ENCODE measurements at places on chromosomes 4 and X. TPM values are rescaled to one million over a fixed set of nuclear protein-coding genes. Genes with fewer than 3 reads are reported as not detected.
A peak's percentile ranks its signal among the peaks of the same experiment; 100 is the strongest.

Gene ABCG2
- total RNA-seq, result 35.9 TPM

Gene PITX2
- not detected for total RNA-seq

Gene GALNTL6
- total RNA-seq, result not detected

GRCh38 chrX:150355913-150356312 lies 7.2 kb upstream of the MAMLD1 start:
- no peak for DNase-seq

DNA sequence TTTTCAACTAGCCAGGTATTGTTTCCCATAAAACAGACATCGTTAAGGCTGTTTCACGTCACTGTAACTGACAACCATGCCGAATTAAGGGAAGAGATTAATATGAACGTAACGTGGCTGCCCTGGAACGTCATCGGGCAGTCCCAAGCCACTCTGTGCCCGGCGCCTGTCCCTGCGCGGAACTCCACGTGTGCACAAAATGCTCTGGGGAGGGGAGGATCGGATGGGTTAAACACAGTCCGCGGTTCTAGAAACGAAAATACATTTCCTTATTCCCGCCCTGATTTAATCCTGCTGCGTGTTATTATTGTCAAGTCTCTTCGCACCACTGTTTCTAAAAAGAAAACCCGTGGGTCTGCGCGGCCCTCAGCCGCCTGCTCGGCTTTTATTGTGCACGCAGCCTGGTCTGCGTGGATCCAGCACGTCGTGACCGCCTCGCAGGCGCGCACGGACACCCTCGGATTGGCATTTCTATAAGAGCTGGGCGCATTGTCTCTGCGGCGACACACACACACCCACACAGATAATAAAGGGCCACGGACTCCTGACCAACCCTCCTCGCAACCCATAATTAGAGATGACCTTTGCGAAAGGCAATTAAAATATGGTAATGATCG lies 69.6 kb upstream of the BCOR start:
- no peak for DNase-seq

DNA sequence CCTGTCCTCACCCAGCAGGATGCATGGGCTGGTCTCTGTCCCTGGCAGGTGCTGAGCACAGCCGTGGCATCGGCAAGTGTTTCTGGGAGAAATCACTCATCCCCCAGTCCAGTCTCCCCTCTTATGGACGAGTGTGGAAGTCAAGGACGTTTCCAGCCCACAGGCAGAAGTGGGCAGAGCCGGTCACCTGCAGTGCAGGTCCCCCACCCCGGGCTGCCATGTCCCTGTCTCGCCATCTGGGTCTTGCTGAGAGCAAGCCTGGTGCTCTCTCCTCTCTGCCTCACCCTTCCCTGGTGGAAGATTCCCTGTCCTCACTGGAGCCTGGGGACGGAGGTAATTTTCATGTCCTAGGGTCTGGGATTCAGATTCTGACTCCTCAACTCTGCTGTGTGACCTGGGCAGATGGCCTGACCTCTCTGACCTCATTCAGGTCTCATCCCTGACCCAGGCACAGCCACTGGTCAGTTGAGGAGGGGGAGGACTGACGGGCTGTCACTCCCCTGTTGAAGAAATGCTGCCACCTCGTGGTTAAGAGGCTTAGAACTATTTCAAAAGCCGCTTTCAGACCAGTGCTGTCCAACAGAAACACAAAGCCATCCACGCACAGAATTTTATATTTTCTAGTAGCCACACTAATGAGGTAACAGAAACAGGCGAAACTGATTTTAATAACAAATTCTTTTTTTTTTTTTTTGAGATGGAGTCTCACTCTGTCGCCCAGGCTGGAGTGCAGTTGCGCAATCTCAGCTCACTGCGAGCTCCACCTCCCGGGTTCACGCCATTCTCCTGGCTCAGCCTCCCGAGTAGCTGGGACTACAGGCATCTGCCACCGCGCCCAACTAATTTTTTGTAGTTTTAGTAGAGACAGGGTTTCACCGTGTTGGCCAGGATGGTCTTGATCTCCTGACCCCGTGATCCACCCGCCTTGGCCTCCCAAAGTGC lies 1.8 kb downstream of the CPZ start:
- peak; percentile 75 for DNase-seq

- no peak for DNase-seq
These were observed 103.7 kb upstream of the TENM3 start for GRCh38 chr4:182139491-182139890.

DNA sequence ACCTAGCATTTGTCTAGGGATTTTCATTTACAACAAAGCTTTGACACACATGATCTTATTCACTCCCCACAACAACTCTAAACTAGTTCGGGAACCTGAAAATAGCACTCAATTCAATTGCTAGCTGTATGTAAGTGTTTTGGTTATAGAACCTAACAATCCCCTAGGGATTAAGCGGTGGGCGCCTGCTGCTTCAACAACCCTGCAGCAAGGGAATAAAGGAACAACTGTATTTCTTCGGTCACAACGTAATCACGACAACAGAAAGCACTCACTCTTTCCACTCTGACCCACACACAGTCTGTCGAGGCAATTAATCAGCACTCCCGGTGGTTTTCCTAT lies 674 bp upstream of the DIAPH2 start:
- no peak for DNase-seq

DNA sequence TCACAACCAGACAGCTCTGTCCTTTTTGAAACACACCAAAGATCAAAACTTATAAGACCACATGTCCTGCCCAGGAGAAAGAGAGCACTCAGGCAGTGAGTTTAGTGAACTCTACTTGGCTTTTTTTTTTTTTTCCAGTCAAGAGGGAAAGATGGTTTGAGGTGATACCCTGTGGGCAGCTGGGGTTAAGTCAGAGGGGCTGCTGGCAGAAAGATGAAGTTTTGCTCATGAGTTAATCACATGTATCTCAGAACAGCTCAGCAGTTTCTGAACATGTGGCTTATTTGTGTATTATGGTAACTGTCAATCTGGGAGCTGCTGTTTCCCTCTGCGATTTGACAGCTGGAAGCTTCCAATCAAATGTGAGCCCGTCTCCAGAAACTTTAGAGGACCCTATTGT lies 56.4 kb upstream of the MAP3K15 start:
- no peak for DNase-seq

DNA sequence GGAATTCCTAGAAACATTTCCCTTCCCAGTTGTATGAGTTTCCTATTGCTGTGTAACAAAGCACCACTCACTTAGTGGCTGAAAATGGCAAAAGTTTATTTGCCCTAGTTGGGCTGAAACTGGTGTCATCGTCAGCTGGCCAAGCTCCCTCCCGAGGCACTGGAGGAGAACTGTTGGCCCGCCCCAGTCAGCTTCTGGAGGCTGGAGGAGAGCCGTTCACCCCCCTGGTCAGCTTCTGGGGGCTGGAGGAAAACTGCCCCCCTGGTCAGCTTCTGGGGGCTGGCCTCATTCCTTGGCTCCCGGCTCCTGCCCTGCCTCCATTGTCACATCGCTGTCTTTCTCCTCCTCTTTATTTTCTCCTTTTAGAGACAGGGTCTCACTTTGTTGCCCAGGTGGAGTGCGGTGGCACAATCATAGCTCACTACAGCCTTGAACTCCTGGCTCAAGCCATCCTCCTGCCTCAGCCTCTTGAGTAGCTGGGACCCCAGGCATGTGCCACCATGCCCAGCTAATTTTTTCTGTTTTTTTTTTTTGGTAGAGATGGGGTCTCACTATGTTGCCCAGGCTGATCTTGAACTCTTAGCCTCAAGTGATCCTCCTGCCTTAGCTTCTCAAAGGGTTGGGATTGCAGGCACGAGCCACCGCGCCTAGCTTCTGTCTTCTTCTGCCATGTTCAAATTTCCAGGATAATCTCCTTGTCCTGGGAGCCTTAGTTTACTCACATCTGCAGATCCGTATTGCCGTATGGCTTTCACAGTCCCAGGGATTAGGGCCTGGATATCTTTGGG lies 3.2 kb downstream of the RGS12 start:
- no peak for DNase-seq

DNA sequence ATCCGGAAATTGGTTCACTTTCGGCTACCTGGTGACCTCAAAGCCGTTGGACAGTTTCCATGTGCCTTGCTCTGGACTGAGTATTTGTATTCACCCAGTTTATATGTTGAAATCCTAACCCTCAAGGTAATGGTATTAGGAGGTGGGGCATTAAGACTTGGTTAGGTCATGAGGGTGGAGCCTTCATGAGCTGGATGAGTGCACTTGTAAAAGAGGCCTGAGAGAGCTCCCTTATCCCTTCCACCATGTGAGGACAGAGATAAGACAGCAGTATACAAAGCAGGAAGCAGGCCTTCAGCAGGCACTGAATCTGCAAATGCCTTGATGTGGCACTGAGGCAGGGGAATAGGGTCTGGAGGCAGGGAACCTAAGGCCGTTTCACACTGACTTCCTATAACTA lies 5.3 kb upstream of the OPHN1 start:
- no peak for DNase-seq

DNA sequence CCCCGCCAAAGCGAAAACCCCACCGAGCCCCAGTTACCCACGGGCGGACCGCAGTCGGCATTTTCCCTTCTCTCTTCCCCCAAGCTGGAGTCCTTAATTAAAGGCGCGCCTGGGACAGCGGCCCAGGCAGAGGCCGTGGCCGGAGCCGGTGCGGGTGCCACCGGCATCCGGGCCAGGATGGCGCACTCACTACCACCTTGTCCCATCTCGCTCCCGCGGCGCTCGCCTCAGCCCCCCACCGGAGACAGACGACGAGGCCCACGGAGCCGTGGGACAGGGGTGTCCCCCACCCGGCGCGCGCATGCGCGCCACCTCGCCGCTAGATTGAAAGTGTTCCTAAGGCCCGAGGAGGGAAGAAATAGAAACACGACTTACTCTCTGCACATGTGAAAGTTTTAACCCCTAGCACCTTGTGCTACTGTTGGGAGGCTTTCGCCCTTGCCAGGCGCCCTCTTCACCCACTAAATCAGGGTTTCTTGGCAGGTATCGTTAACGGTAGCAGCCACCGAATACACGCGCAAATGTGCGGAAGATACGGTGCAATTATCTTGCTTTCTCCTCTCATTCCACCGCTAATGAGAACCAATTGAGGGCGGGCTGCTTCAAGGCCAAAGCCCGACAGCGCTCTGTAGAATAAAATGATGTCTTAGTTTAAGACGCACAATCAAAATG lies 64.3 kb upstream of the CCDC160 start:
- no peak for DNase-seq

DNA sequence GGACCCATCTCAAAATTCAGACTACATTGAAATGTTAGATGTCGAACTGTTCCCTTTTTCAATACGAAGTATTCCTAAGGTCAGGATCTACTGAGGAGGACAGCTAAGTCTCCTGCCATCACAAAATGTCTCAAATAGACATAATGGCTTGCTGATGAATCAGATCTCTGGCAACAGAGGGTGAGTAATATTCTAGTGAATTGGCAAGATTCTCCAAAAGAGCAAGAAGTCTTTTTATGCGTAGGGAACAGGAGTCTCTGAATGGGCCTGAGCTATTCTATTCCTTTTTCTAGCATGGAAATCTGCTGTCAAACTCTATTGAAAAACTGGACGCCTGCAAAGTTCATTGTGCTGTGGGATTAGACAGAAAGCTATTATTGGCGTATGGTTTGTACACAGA lies 145.4 kb downstream of the FNIP2 start:
- DNase-seq, result no peak

DNA sequence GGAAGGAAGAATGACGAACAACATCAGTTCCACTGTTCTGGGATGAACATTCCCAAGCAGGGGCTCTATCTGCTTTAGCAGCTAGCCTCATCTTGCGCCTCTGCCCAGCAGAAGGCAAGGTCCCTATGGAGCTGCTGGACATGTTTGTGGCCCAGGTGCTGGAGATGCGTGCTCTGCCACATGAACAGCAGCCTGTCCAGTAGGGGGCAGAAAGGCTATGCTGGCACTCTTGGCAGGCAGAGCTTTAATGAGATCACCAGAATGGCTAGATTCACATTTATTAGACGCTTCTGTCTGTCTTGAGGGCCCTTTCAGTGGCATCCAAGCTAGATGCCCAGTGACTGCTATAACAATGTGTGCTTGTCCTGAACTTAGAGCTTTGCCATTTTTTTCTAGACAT lies 1826.0 kb downstream of the STIM2 start:
- DNase-seq, result no peak

DNA sequence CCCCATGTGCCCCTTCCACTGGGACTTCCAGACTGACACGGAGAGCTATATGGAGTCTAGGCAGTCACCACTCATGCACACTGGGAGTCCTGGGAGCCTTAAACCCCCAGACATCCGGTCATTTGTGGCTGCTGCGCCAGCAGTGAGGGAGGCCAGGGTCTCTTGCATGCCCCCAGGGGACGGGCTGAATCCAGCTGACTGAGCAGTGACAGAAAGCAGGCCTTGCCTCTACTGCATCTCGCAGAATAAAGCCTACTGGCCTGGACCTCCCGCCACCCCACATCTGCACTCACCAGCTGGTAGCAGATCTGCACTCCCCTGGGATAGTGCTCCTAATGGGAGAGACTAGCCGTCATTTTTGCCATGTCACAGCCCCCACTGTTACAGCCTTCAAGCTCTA lies 1234.2 kb downstream of the FAM133A start:
- no peak for DNase-seq

DNA sequence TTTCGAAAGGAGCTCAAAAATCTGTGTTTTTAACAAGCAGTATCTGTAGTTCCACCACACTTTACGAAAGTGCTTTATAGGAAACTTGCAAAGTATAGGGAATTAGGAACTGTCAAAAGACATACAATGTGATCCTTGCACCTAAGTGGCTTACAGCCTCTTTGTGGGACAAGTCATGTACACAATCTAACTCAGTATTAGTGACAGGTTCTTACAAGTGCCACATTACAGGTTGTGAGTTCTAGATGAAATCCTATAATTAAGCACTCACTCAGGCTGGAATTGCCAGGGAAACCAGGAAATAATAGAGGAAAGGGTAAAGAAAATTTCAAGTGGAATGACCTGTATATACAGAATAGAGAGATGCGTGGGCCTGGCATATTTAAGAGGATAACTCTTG lies 567.3 kb upstream of the ATOH1 start:
- DNase-seq, result no peak

DNA sequence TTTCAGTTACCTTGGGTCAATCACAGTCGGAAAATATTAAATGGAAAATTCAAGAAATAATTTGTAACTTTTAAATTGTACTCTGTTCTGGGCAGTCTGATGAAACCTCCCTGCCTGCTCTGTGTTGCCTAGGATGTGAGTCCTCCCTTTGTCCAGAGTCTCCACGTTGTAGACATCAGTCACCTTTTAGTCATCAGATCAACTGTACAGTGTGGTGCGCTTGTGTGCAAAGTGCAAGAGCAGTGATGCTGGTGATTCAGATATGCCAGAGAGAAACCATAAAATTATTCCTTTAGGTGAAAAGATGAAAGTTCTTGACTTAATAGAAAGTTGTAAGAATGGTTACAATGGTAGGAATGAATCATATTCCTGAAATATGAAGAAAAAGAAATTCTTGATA lies 1.4 kb downstream of the SPATA4 start:
- DNase-seq, result no peak
